ENCODE measurements at places on chromosomes 7 and 10.

DNA sequence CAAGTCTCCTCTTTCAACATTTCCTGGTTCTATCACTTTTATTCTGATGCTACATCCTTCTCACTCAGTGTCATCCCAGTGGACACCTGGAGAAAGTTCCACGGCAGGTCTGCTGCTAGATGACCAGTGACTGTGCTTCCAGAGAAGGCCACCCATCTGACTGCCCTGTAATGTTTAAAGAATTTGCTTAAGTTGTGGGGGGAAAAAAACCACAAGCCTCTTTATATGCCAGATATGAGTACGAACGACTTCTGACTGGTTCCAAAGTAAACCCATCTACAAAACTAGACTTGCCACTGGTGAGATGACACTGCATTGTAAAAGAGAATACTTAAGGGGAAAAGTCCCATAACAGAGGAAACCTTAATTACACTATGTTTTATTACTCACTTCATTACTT is 69.6 kb upstream of the VWC2 start:
- DNase-seq = no peak

- no peak for DNase-seq
Observed at GRCh38 chr10:356452-356851, 221.2 kb downstream of the ZMYND11 start.

GRCh38 chr7:74026903-74027682 is 880 bp upstream of the ELN start:
- peak; percentile 62 for DNase-seq

- DNase-seq = no peak
Observed at GRCh38 chr10:29546773-29547313, 87.9 kb downstream of the SVIL start.

GRCh38 chr10:110914431-110914830 is 4.5 kb downstream of the BBIP1 start:
- no peak for DNase-seq

GRCh38 chr10:118241229-118242137 is 100.6 kb downstream of the FAM204A start:
- peak; percentile 75 for DNase-seq

- DNase-seq = peak; percentile 32
Observed at GRCh38 chr10:114401195-114401791, 3.0 kb downstream of the AFAP1L2 start.

DNA sequence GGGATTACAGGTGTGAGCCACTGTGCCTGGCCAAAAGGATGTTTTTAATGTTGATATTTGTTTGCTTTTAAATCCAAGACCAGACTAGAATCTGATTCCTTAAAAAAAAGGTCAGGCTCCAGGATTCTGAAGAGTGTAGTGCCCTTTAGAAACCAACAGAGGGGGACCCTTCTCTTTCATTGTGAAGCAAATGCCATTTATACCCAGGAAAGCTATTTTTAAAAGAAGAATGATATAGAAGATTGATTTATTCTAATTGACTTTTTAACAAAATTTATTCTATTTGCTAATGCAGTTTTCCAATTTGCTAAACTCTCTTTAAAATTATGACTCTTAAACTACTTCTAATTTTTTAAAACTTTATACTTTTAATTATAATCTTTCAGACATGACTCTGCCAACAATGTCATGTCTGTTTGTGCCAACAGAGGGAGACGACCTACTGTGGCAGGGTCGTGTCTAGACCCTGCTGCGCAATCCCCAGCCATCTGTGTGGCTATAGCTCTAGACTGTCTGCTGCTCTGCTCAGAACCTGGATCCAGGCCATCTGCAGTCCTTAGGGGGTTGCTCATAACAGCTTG is 201.0 kb upstream of the IMMP2L start:
- peak; percentile 66 for DNase-seq

GRCh38 chr10:107280293-107280692 is 115.8 kb upstream of the SORCS1 start:
- no peak for DNase-seq

DNA sequence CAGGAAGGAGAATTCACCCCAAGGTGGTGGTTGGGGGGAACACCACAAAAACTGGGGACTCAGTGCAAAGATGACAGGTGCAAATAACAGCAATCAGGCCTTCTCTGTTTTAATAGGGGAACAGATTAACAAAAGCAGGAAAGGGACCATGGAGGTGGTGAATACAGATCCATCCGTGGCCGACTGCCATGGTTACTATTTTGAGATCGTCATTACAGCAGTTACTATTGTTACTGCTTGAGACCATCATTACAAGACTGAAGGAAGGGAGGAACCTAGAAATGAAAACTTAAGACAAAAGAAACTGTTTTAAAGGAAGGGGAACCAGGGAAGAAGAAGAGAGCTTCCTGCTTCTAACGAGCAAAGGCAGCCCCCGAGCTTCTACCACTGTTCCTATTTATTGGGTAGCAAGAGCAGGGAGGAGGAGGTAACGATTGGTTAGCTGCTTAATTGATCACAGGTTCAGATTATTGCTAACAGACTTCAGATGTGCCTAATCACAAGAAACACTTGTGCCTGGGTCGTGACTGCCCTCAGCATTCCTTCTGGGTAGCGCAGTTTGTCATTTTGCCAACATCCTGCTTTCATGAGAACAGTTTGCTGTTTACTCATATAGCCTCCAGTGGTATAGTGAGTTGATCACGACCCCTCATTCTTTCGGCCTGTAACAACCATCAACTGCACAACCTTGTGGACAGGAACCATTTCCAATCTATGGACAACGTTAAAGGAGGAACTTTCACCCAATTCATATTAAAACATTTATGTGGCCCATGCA is 216.3 kb downstream of the CHCHD3 start:
- DNase-seq = peak; percentile 89

DNA sequence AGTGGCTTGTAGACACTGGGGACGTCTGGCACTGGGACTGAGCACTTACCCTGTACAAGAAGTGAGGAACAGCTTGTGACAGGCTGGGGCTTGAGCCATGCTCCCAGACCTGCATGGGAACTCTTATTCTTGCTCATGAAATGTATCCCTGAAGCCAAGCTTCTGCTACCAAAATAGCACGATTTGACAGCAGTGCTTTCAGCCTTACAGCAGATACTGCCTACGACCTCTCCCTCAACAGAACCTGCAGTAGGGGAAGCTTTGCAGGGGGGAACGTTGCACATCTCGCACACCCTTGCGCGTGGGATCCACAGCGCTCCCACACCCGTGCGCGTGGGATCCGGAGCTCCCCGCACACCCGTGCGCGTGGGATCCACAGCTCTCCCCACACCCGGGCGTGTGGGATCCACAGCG is 88.0 kb downstream of the CREM start:
- no peak for DNase-seq

DNA sequence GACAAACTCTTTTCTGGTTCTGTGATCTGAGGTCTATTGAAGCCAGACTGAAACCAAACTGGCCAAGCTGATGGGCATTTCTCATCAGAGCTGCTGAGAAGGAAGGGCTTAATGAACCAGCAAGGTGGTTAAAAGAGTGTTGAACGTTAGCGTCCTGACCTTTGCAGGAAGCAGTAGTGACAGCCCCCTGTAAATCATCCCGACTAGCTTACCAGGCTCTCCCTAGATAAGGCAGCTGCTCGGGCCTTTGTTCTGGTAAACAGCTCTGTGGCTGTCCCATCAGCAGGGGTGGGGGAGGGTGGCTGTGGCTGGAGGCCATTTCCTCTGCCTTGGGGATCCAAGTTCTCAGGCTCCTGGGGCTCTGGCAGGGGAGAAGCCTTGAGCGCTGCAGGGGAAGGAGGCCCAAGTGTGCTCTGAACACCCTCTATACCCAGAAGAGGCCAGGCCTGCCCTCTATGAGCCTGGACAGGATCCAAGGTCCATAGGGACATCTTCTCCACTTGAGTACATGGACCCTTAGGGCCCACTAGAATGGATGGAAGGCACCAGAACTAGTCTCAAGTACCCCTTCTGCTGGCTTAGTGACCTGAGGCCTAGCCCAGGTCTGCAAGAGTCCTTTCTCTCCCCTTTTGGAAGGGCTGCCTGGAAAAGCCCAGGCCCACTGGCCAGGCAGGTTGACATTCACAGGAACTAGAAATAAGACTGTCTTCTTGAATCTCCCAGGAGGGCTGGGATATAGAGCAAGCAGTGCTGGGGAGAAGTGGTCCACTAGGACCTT is 134.6 kb downstream of the ARHGAP22 start:
- no peak for DNase-seq

DNA sequence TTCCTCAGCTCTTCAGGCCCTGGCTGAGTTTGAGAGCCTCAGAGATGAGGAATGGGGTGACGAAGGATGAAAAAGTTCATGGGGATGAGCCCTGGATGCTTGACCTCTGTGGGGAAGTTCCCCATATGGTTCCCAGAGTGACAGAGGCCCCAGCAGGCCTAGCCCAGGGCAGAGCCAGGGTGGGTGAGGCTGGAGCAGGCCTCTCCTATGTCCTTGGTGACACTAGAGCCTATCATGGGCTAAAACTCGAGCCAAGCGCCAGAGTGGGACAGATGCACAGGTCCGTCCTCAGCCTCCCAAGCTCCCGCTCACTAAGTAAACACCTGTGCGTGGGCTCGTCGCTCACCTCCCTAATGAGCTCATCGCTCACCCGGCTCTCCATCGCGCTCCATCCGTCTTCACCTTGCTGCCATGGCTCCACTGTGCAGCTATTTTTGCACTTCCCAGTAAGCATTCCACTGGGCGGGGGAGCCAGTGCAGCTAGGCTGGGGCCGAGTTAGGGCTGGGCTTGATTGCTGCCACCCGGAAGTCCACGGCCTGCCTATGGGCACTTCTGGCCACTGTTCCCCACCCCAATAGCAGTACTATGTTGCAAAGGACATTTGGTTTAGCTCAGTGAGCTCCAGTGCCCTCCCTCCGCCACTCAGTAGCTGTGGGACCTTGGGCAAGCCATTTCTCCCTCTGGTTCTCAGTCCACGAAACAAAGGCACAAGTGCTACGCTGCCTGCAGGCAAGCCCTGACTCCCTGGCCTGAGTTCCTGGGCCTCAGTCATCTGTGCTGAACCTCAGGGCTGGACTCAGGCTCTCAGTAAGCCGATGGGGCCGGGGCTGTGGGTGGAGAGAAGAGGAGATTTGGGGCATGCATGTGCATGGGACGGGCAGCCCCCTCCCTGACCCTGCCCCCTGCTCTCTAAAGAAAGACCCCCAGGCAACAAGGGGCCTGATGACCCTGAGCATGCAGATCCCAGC is 117.3 kb upstream of the PCBD1 start:
- no peak for DNase-seq

- no peak for DNase-seq
Observed at GRCh38 chr7:35781200-35781701, 19.6 kb upstream of the SEPTIN7 start.
